Activated CD4-positive, alpha-beta T cell treated with anti-CD3 and anti-CD28 coated beads for 24 hours (primary cell): ENCODE measurements at places on chromosomes 12 and 14.

DNA sequence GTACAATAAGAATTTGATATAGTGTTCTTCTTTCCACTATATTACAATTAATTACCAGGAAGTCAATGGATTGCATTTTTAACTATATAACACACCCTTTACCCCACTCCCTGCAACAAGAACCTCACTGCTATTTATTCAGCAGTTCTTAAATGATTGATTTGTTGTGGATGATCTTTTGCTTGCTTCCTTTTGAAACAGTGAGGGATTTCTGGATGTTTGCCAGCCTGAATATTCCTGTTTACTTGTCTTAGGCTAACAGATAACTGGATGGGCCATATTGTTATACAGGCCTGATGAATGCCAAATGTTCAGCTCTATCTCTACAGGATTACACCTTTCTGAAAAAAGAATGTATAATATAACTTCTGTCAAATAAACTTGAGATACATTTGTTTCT, 497.6 kb downstream of the APAF1 start:
- no peak for DNase-seq

- DNase-seq = no peak
Observed at GRCh38 chr14:86575141-86575540, 1045.2 kb downstream of the FLRT2 start.

GRCh38 chr14:34053666-34054065, 102.8 kb upstream of the EGLN3 start:
- DNase-seq = no peak

DNA sequence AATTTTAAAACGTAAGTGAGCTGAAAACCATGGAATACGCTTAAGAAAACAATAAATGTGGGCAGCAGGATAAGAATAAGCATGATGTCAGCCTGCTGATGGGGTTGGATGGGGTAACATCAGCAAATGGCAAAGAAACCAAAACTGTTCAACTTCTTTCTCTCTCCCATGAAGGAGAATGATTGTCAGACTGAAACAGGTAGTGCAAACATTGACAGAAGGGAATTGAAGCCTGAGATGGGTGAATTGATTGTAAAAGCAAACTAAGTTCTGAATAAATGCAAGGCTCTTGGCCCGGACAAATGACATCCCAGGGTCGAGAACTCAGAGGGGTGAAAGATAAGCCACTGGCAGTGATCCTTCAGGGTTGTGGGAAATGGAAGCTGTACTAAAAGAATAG, 182.6 kb downstream of the ETV6 start:
- DNase-seq = no peak

- DNase-seq = no peak
Observed at GRCh38 chr12:109460538-109460937, 16.6 kb downstream of the KCTD10 start.

GRCh38 chr14:36096090-36096489, 80.4 kb downstream of the PTCSC3 start:
- no peak for DNase-seq

DNA sequence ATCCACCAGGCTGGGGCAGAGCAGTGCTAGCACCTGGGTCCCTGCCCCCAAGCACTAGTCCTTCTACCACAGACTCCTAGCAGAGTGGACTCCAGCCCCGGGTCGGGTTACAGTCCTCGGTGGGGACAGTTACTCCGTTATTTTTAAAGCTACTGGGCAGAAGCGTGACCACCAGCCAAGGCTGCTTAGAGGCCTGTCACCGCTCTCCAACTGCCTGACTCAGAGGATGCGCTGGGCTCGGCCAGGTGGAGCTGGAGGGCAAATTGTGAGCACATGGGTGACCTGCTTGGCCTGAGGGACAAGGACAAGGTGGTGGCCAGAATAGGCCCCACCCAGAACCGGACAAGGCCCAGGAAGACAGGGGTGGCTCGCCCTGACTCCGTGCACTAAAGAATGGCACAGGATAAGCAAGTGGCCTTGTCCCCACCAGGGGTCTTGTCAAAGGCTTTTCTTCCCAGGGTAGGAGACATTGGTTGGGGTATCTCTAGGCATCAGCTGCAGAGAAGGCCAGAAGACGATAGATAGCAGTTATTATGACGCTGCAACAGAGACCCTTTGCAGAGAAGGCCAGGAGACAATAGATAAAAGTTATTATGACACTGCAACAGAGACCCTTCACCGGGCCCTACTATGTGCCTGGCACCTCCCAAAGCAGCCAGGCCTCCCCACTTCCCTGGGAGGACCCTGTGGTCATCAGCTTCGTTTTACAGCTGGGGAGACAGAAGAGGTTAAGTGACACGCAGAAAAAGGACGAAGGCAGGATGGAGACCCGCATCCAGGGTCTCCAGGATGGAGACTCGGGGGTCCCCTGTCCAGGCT, 1.6 kb downstream of the ABCB9 start:
- no peak for DNase-seq

DNA sequence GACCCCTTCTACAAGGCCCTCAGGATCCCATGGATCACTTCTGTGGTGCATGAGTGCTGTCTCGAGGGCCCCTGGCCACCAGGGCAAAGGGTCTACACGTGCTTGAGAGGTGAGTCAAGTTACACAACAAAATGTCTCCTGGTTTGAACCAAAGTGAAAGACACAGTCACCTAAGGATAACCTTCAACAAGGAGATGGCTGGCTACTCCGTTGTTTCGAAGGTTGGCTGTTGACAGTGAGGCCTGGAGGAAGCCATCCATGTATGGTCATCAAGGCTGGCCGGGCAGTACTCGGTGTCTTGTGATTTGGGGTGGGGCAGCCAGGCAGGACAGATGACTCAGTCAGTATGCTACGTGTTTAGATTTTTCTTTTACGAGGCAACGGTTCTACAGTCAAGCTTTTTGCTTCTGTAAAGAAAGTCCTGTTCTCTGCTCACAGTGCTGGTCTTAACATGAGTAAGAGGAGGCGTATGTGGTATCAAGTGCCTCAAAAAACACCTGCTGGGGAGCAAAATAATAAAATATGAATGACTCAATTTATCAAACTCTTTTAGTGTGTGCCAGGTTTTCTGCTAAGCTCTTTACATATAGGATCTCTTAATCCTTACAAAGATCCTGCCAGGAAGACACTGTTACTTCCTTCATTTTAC, 18.0 kb upstream of the NT5DC3 start:
- no peak for DNase-seq

GRCh38 chr14:99408286-99408970, 72.2 kb downstream of the SETD3 start:
- no peak for DNase-seq

DNA sequence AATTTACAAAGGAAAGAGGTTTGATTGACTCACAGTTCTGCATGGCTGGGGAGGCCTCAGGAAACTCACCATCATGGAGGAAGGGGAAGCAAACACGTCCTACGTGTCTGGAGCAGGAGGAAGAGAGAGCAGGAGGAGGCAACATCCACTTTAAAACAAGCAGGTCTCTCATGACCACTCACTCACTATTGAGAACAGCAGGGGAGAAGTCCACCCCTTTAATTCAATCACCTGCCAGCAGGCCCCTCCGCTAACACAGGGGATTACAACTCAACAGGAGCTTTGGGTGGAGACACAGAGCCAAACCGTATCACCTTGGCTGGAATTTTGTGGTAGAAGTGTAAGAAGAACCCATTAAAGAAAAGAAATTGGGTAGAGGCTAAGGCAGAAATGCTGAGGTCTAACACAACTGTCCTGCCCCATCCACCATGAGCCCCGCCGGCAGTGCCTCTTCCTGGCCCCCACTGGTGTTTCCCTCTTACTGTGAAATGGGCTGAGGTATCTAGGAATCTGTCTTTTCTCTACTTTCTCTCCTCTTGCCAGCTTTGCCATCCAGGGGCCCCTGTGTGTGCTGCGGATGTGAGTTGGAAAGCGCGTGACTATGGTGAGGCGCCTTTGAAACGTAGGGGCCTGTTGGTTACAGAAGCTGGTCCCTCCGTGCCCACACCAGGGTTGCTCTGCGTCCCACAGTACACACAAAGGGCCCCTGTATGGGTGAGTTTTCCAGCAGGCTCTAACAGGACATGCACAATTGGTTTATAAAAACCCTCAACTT, 108.0 kb upstream of the TMEM132D start:
- no peak for DNase-seq

- DNase-seq = no peak
Observed at GRCh38 chr12:2547273-2548044, 247.3 kb upstream of the FKBP4 start.

DNA sequence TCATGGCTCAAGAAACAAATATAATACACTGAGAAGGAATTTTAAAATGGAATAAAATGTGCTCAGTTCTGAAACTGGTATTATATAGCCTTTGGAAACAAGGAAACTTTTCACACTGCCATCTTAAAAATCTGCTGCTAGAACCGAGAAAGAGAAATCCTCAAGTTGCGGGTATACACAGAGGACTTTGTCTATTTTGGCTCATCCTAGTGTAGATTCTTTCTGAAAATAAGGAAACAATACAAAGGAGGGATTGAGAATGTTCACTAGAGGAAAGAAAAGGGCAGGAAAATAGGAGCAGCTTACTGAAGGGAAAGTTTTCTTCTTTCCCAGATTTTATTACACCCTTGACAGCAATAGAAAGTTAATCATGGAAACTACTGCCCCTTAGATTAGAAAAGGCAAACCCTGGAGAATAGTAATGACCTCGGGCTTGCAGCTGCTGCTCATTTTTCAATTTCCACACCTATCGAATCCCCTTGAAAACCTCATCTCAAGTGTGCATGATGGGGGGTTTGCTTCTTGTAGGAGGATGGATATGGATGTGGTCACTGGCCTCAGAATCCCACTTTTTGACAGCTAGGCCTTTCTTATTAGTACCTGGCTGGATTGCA, 104.6 kb downstream of the DAAM1 start:
- no peak for DNase-seq
